ENCODE measurements at places on chromosomes 2 and 18. TPM values are rescaled to one million over a fixed set of nuclear protein-coding genes. Genes with fewer than 3 reads are reported as not detected.

- no peak overlapping the region for H3K4me3 ChIP-seq
- H3K4me1 ChIP-seq: peaks cover 10% of the 10 kb centered on the region
- no peak for DNase-seq
- H3K27me3 ChIP-seq: peaks cover 5% of the 10 kb centered on the region
- no peaks in the 10 kb centered on the region for H3K36me3 ChIP-seq
Measured at GRCh38 chr2:102185347-102185746, 1.5 kb upstream of the IL1RL2 start.

DNA sequence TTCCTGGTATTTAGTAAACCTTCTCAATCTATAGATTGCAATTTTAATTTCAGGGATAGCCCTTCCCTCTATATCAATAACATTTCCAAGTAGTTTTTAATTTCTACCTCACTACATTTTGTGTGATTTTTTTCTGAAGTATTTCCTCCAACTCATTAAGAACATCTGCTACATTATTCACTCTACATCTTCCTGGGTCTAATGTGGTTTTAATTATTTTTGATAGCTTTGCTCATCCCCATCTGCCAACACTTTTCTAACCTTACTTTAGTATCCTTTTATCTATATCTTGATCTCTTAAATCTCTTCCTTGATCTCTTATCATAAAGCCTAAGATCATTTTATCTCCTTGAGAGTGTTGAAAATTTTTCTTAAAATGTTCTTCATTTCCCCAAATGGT lies 278.3 kb upstream of the CYP26B1 start:
- H3K4me3 ChIP-seq: no peak overlapping the region
- no peak overlapping the region for H3K27ac ChIP-seq
- no peak for DNase-seq
- H3K36me3 ChIP-seq: no peaks in the 10 kb centered on the region
- H3K4me1 ChIP-seq: no peaks in the 10 kb centered on the region

DNA sequence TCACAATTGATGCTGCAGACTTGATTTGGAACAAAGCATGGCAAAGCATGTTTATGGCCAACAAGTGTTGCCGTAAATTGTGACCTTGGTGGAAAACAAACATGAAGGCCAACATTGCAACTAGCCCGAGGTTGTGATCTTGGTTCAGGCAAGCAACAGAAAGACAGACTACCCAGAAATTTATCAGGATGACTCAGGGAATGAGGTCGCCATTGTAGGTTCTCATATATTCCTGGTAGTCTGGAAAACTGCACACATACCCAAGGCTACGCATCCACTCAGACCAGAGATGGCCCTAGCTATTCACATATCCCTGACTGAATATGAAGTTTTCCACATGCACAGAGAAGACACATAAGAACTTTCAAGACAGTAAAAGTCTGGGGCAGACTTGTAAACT lies 30.1 kb downstream of the CYP1B1 start:
- no peaks in the 10 kb centered on the region for H3K27me3 ChIP-seq
- no peak for DNase-seq
- H3K4me1 ChIP-seq: no peaks in the 10 kb centered on the region
- no peak overlapping the region for H3K27ac ChIP-seq
- H3K36me3 ChIP-seq: no peaks in the 10 kb centered on the region
- no peak overlapping the region for H3K4me3 ChIP-seq

The SLC16A14 gene
- 0.71 TPM for total RNA-seq

DNA sequence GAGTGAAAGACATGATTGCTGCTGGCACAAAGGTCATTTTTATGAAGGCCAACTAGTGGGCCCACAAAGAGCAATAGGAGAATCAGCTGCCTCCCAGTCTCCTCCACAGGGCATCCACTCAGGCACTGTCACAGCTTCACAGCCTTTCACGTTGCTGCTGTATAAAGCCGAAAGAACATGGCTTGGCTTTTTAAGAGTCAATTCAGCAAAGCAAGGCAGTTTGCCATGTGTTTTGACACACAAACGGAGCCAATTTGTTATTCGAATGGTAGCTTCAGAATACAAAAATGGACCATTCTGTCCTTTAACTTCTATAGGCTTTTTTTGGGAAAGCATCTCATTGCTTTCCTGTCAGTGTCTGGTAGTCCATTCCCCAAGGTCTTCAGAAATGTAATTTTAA lies 283.4 kb upstream of the PARD3B start:
- H3K36me3 ChIP-seq: no peaks in the 10 kb centered on the region
- H3K27ac ChIP-seq: no peak overlapping the region
- no peaks in the 10 kb centered on the region for H3K27me3 ChIP-seq
- peaks cover 18% of the 10 kb centered on the region for H3K4me1 ChIP-seq

GRCh38 chr2:75517547-75518230 lies 43.0 kb downstream of the EVA1A start:
- no peak overlapping the region for H3K4me3 ChIP-seq
- H3K27me3 ChIP-seq: no peaks in the 10 kb centered on the region
- no peaks in the 10 kb centered on the region for H3K4me1 ChIP-seq
- no peaks in the 10 kb centered on the region for H3K36me3 ChIP-seq
- DNase-seq: no peak

DNA sequence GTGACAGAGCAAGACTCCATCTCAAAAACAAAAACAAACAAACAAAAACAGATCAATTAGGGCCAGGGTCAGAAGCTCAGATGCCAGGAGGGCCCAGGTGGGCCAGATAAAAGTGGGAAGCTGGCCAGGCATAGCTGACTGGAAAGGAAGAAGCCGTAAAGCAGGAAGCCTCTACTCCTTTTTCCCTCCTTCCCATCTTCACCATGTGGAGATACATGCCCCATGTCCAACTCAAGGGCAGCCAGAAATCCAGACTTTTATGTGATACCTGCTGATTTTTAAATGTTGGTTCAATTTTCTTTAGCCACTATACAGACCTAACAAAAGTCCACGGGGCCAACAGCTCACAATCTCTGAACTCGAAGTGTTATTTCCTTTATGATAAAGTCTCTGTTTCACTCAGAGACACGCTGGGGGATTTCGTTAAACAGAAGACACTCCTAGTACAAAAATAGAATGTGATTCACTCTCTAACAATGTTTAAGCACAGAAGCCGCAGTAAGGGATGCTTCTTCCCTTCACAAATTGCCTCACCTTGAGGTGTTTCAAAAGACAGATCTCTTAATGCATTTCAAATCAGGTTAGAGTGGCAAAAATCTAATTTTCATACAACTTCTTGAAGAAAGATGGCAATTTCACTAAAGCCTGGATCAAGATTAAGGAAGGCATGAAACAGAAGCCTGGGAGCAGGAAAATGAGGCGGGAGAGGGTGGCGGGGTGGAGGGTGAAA lies 14.0 kb downstream of the TMEM247 start:
- peak overlapping the region; percentile 71 for H3K27ac ChIP-seq
- H3K36me3 ChIP-seq: no peaks in the 10 kb centered on the region
- H3K4me1 ChIP-seq: peaks cover 25% of the 10 kb centered on the region
- H3K4me3 ChIP-seq: no peak overlapping the region
- DNase-seq: no peak

DNA sequence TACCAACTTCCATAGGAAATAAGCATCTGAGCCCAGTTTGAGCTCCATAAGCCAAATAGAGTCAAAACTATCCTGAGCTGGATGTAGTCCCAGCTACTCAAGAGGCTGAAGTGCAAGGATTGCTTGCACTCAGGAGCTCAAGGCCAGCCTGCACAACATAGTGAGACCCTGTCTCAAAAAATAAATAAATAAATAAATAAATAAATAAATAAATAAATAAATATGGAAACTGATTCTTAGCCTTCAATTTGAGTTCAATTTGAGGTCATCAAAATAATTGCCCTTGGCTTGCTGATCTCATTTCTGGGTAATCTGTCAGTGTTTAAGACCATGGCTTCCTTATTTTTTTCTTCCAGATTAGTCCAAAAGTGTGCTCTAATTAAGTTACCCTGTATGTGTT lies 184.9 kb upstream of the CDH20 start:
- no peak overlapping the region for H3K4me3 ChIP-seq
- no peaks in the 10 kb centered on the region for H3K27me3 ChIP-seq
- no peaks in the 10 kb centered on the region for H3K36me3 ChIP-seq
- H3K27ac ChIP-seq: no peak overlapping the region
- DNase-seq: no peak

The COBLL1 gene
- total RNA-seq: 20.0 TPM

DNA sequence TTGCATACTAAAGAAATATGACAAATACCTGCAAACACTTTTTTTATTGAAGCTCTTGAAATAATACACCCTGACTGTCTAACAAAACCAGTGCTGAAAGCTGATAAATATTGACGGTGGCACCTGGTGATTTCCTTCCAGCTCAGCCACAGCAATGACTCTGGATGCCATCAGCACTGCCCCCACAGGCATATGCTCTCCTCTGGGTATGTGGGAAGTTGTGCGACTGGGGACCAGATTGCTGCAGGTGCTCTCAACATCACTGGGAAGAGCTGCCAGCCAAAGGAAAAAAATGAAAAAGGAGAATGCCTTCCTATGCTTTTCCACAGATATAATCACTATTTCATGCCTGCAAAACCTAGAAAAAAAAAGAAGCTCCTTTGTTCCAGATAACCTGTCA lies 141.5 kb downstream of the PIGN start:
- H3K27me3 ChIP-seq: no peaks in the 10 kb centered on the region
- no peak overlapping the region for H3K27ac ChIP-seq
- no peaks in the 10 kb centered on the region for H3K4me1 ChIP-seq

DNA sequence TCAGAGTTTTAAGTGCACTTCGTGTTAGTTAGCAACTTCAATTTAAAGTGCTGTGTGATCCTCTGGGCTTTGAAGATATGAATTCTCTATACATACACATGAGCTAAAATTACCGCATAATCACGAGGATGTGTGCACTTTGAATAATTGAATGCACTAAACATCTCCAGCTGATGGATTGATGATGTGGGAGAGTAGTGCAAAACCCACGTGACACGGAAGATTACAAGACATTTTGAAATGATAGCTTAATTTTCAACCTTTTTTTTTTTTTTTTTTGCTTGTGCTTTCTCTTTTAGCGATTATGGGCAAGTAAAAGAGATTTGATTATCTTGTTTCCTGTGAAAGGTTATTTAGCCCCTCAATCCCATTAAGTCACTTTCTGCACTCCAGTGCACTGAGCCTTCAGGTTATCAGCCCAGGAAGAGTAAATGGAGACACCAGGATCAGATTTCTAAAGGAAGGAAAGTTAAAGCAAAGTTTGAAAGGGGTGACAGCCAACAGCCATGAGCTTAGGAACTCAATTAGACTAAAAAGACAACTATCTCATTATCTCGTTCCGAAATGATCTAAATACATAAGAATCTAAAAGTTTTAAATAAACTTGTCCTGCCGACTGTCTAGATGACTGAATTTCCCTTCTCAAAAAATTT lies 81.6 kb downstream of the CDK15 start:
- H3K27ac ChIP-seq: no peak overlapping the region
- peak overlapping the region; percentile 26 for H3K4me3 ChIP-seq
- no peaks in the 10 kb centered on the region for H3K36me3 ChIP-seq
- H3K4me1 ChIP-seq: no peaks in the 10 kb centered on the region
- no peaks in the 10 kb centered on the region for H3K27me3 ChIP-seq

The CYRIA gene
- 15.3 TPM for total RNA-seq

- H3K4me3 ChIP-seq: no peak overlapping the region
- H3K36me3 ChIP-seq: no peaks in the 10 kb centered on the region
- peaks cover 23% of the 10 kb centered on the region for H3K4me1 ChIP-seq
- DNase-seq: no peak
- no peaks in the 10 kb centered on the region for H3K27me3 ChIP-seq
- H3K27ac ChIP-seq: peak overlapping the region; percentile 36
Measured at GRCh38 chr2:156476021-156476849, 40.1 kb downstream of the GPD2 start.

The HOXD3 gene
- total RNA-seq: 4.6 TPM

The SERPINB5 gene
- not detected for total RNA-seq

- H3K27me3 ChIP-seq: no peaks in the 10 kb centered on the region
- no peaks in the 10 kb centered on the region for H3K36me3 ChIP-seq
- H3K4me3 ChIP-seq: no peak overlapping the region
- H3K4me1 ChIP-seq: peaks cover 11% of the 10 kb centered on the region
Measured at GRCh38 chr2:218721934-218722333, 11.3 kb downstream of the TTLL4 start.

The CCDC150 gene
- total RNA-seq: 2.1 TPM

- peak overlapping the region; percentile 67 for H3K27ac ChIP-seq
- no peak overlapping the region for H3K4me3 ChIP-seq
- peaks cover 65% of the 10 kb centered on the region for H3K4me1 ChIP-seq
- H3K27me3 ChIP-seq: no peaks in the 10 kb centered on the region
- H3K36me3 ChIP-seq: no peaks in the 10 kb centered on the region
Measured at GRCh38 chr2:159052157-159052601, 83.7 kb downstream of the TANC1 start.

DNA sequence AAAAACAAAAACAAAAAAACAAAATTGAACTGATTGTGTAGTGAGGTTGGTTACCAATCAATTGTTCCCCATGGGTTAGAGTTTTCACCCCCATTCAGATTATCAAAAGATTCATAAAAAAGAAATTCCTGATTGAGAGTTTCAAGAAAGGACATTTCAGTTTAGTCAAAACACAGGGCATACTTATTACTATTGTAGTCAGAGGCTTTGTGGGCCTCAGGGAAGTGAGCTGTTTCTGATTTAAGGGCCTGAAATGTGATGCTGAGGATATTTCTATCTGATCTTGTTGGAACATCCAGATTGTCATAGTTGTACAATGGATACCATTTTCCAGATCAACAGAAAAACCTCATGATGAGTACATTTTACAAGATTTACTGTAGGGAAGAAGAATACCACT lies 368.1 kb upstream of the NETO1 start:
- no peak for DNase-seq
- no peak overlapping the region for H3K4me3 ChIP-seq
- no peaks in the 10 kb centered on the region for H3K36me3 ChIP-seq
- H3K27me3 ChIP-seq: no peaks in the 10 kb centered on the region

GRCh38 chr18:63578357-63578958 lies 8.7 kb upstream of the SERPINB13 start:
- H3K27ac ChIP-seq: no peak overlapping the region
- H3K4me3 ChIP-seq: no peak overlapping the region
- no peak for DNase-seq
- no peaks in the 10 kb centered on the region for H3K4me1 ChIP-seq

- no peak overlapping the region for H3K4me3 ChIP-seq
- H3K27me3 ChIP-seq: no peaks in the 10 kb centered on the region
- peaks cover 3% of the 10 kb centered on the region for H3K36me3 ChIP-seq
- no peak for DNase-seq
Measured at GRCh38 chr18:45930963-45931362, 36.2 kb downstream of the EPG5 start.

The ST8SIA3 gene
- 0.71 TPM for total RNA-seq

DNA sequence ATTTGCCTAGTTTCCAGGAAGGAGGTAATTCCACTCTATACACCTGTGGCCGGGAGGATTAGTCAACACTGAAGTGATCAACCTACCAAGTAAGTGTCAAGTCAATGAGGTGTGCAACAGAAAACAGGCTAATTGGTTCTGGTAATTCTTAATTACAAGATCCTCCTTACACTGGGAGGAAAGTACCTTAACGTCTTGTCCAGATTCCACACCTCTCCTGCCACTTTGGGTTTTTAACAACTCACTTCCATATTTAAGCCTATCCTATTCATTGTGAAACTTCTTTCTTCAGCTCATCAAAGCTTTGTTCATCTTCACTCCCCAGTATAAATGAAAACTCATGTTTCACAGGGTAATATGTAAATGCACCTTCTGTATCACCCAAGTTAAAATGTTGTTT lies 22.0 kb upstream of the MAP4K4 start:
- no peak overlapping the region for H3K27ac ChIP-seq
- H3K4me1 ChIP-seq: no peaks in the 10 kb centered on the region
- H3K27me3 ChIP-seq: no peaks in the 10 kb centered on the region
- no peak overlapping the region for H3K4me3 ChIP-seq
- DNase-seq: no peak

The SUMO1 gene
- 90.3 TPM for total RNA-seq
